ENCODE measurements at places on chromosomes 5 and 9.
A peak's percentile ranks its signal among the peaks of the same experiment; 100 is the strongest.

GRCh38 chr9:7375013-7375511, 424.5 kb downstream of the DMAC1 start:
- DNase-seq, result no peak

DNA sequence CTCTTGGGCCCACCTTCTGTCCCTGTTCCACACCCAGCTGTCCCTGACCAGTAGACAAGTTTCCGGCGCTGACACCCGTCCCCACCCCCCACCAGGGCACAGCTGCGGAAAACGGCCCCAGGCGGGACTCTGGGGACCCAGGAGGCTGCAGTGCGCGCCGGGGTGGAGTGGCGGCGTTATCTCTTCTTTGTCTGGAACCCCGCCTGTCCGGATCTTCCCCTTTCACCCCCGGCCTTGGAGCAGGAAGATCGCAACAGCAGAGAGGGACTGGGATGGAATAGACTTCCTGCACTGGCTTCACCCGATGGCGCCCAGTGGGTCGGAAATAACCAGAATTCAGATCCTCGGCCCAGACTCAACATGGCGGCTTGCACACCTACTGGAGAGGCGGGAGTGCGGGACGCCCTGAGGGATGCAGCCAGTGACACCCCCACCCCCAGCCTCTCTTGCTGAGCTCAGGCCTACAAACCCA, 4.7 kb downstream of the PAX5 start:
- no peak for DNase-seq

- DNase-seq, result no peak
These were observed 157.1 kb downstream of the OLFM1 start for GRCh38 chr9:135244271-135245221.

DNA sequence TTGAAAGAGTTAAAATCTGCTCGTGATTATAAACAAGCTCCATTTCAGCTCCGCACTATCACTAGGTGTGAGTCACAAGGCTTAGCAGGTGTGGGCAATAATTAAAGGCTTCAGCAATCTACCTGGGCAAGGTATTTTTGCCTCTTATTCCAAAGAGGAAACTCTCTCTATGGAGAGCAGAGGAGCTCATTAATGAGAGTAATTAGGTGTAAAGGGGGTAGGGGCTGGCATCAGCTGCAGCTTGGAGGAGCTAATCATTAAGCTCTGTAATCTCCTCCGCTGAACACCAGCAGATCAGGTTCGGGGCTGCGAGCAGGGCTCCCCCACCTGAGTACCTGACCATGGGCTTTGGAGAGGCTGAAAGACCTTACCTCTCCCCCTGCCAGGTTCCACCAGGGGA, 129.2 kb downstream of the CRB2 start:
- no peak for DNase-seq

- no peak for DNase-seq
These were observed 108.8 kb downstream of the PRKACG start for GRCh38 chr9:68905129-68905528.

- DNase-seq, result no peak
These were observed 7.1 kb downstream of the CCNH start for GRCh38 chr5:87405472-87406155.

GRCh38 chr9:105114964-105115728, 129.3 kb upstream of the SLC44A1 start:
- peak; percentile 25 for DNase-seq

DNA sequence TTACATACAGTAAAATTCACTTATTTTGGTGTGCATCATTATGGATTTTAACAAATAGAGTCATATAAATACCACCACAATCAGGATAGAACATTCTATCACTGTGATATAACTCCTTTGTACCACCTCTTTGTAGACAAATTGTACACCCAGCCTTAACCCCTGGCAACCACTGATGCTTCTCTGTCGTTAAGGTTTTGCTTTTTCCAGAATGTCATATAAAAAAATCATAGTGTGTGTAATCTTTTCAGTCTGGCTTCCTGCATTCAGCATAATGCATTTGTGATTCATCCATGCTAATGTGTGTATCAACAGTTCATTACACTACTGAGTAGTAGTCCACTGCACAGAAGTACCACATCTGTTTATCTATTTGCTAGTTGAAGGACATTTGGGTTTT, 81.2 kb downstream of the ARSB start:
- no peak for DNase-seq

DNA sequence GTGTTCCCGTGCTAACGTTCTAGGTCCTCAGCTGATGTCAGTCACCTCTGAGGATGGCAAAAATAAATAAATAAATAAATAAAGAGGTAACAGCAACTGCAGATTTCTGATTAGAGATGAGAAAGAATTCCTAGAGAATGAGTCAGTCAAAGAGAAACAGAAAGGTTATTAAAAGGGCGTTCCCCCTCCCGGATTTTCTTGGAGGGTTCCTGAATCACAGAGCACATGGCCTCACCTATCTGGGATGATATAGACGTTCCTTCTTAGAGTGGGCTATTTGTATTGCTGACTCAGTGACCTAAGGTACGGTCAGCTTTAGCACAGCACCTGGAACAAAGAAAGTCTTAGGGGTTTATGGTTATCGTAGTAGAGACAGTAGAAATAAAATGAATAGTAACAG, 30.6 kb downstream of the HTR4 start:
- DNase-seq, result no peak

DNA sequence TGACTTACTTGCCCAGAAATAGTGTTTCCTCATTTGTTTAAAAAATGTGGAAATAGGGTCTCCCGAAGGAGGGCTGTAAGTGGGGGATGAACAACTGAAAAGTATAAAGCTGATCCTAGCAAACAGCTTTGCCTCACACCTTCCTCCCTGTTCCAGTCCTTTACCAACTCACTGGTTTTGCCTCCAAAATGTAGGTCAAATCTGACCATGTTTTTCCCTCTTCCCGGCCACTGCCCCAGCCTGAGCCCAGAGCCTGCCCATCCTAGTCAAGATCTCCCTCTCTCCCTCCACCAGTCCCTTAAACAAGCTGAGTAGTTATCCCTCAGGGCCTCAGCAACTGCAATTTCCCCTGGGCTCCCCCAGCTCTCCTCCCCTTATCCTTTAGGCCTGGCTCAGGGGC, 82.4 kb upstream of the FBXW11 start:
- DNase-seq, result no peak

GRCh38 chr5:95655575-95655974, 9.0 kb downstream of the RFESD start:
- no peak for DNase-seq

DNA sequence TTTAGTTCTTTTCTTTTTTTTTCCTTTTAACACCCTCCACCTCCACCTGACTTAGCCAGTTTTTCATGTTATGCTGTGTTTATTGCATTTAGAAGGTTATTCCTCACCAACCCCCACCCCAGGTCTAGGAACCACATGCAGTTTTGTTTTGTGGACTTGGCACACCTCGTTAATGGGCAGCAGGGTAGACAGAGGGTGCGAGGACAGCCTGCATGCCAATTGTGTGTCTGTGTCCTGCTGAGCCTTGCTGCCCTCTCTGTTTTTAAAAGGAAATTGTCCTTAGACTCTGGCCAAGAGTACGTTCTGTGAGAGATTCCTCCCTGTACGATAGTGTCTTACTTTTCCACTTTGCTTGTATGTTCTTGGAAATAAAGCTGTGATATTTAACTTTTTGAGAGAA, 13.9 kb downstream of the PIK3R1 start:
- no peak for DNase-seq

DNA sequence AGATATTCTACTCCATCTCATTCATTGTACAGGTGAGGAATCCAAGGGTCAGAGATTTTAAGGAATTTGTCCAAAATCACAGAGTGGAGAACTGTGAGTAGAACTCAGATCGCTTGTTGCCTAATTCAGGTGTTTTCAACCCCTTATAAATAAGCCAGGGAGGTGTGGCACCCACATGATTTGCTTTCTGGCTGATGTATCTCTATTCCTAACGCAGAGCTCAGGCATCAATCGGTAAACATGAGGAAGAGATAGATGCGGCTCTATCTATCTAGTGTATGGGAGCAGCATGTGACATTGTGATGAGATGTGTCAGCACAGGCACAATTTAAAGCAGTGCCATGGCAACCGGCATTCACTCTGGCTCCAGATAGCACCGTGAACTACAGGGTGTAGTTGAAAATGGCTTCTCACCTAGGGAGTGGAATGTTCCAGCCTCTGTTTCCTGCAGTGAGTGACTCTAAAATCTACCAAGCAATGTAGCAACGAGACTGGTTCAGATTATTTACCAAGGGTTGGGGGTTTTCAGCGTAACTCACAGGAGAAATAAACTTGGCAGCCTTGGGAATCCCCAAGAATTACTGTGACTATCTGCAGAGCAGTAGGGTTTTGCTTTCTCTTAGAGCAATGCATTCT, 53.4 kb upstream of the SUB1 start:
- no peak for DNase-seq

DNA sequence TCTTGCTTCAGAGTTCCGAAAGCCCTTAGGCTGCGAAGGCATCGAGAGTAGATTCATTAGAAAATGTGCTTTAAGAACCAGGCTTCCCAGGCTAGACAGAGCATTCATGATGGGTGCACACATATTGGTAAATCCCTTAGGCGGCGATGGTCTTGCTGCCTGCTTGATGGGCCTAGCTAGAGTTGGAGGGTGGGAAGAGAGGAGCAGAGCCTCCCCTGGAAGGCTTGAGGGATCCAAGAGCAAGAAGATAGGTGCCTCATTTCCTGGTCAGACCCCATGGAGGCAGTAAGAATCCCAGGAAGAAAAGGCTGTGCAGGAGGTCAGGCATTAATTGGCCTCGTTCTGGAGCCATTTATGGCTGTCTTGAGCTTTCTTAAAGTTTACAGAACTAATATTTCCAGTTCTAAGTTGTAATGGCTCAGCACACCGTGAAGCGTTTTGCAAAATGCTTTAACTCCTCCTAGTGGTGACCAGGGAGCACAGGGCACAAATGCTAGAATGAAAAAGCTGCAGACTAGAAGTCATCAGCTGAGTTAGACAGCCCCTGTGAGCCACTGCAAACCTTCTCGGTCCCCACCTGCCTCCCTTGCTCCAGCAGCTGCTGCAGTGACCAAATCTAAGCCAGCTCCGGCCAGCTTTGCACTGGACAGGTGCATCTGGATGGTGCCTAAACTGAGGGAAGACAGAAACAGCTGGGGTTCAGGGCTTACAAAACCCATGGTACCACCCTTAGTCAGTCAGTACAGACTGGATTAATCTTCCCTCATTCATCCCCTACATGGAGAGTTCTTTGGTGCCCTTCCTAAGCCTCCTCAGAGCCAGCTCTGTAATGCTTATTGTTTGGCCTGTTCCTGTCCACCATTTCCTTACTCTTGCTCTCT, 14.7 kb downstream of the SLC45A2 start:
- no peak for DNase-seq

GRCh38 chr5:54643685-54644106, 126.1 kb downstream of the SNX18 start:
- no peak for DNase-seq

DNA sequence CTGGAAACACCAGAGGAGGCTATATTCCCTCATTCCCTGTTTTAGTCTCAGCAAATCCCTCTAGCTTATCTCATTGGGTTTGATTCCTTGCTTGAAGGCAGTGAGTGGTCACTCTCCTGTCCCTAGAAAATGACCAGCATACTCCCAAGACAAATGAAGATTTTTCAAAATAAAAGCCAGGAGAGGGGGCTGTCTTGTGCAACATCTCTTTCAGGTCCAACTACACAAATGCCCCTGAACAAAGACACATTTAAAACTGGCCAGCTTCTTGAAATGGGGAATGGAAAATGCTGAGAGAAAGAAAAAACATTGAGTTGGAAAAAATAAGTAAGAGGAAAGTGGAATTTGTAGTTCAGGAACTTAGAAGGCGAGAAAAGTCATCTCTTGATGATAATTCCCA, 49.3 kb upstream of the FAM169A start:
- no peak for DNase-seq

- DNase-seq, result peak; percentile 27
These were observed 25.2 kb downstream of the SHC3 start for GRCh38 chr9:89153232-89154017.

- DNase-seq, result no peak
These were observed 70.3 kb upstream of the CNTLN start for GRCh38 chr9:17064558-17064957.

GRCh38 chr5:64979531-64979930, 210.8 kb downstream of the CWC27 start:
- no peak for DNase-seq

GRCh38 chr9:23638011-23638410, 188.0 kb downstream of the ELAVL2 start:
- no peak for DNase-seq

GRCh38 chr9:124210697-124211096, 47.1 kb upstream of the NEK6 start:
- DNase-seq, result peak; percentile 57

- DNase-seq, result no peak
These were observed 169.0 kb downstream of the FBXL17 start for GRCh38 chr5:108212775-108213346.

DNA sequence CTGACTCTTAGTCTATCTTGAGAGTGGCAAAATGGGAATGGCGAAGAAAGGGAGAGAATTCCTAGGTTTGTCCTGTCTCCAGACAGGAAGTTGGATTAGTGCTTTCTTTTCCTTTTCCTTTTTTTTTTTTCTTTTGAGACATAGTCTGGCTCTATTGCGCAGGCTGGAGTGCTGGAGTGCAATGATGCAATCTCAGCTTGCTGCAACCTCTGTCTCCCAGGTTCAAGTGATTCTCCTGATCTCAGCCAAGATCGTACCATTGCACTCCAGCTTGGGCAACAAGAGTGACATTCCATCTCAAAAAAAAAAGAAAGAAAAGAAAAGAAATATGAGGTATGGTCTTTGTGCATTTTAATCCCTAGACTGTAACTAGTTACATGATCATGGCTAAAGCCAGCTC, 12.6 kb upstream of the KIF27 start:
- no peak for DNase-seq

DNA sequence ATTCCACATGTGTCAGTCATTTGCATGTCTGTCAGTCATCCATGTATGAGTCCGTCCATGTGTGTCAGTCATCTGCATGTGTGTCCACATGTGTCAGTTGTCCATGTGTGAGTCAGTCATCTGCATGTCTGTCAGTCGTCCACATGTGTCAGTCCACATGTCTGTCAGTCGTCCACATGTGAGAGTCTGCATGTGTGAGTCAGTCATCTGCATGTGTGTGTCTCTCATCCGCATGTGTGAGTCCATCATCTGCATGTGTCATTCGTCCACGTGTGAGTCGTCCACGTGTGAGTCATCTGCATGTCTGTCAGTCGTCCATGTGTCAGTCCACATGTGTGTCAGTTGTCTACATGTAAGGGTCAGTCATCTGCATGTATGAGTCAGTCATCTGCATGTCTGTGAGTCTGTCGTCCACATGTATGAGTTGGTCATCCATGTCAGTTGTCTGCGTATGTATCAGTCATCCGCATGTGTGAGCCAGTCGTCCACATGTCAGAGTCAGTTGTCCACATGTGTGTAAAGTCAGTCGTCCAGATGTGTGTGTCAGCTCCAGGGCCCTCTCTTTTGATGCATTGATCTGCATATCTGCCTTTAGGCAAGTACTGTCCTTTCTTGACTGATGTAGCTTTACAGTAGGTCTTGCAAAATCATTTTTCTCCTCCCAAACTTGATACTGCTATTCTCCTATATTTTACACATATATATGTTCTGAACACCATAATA, 72.5 kb upstream of the CACNA1B start:
- no peak for DNase-seq

GRCh38 chr9:89477384-89477783, 20.5 kb downstream of the SEMA4D start:
- DNase-seq, result no peak

GRCh38 chr5:169390265-169390664, 89.3 kb upstream of the SLIT3 start:
- DNase-seq, result no peak

All from activated naive CD8-positive, alpha-beta T cell treated with anti-CD3 and anti-CD28 coated beads, Interleukin-2, amount 50 U/mL, for 24 hours (primary cell).